ENCODE measurements at places on chromosomes 7 and 10.

- no peak for DNase-seq
These were observed 116.8 kb upstream of the SH2B2 start for GRCh38 chr7:102169651-102170392.

DNA sequence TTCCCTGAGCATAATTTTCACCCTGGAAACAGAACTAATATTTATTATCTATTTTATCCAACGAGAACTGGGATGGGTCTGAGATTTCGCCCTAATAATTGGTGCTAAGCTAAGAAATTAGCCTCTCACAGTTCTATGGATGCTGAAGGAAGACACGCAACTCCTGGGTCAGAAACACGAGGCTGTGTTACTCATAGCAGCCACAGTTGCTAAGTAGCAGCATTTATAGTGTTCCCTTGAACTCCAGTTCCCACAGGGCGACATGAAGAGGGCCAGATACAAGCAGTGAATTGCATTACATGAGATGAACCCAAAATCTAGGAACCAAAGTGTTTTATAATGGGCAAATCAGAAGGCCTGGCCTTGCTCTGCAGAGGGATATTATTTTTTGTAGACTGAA, 109.8 kb upstream of the AGR3 start:
- no peak for DNase-seq

GRCh38 chr7:42253316-42253715, 16.3 kb upstream of the GLI3 start:
- no peak for DNase-seq

DNA sequence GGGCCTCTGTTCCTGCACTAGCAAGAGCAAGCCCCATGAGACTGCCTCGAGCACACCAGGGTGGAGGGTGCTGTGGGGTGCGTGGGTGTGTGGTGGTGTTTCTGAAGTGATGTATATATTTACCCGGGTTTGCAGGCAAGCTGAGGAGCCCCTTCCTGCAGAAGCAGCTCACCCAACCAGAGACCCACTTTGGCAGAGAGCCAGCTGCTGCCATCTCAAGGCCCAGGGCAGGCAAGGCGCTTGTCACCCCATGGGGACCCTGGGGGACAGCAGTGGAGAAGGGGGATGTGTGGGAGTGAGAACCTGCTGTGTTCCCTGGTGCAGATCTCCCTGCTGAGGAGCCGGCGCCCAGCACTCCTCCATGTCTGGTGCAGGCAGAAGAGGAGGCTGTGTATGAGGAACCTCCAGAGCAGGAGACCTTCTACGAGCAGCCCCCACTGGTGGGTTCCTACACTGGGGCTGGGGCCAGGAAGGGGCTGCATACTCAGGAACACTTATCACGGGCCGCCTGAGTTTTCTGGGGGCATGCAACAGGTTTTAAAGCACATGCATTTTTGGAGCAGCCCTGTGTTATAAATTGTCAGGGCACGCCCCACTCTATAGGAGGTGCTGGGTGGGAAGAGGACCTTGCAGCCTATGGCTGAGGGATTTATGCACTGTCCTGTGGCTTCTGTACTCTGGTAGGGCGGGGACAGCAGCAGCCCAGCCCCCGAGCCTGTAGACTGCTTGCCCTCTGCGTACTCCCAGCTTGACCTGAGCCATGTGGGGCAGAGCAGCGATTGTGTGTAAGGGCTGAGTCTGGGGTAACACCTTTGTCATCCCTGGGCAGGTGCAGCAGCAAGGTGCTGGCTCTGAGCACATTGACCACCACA, 5.9 kb downstream of the PGAM2 start:
- no peak for DNase-seq

Measured in activated naive CD4-positive, alpha-beta T cell (primary cell).